Stimulated activated CD4-positive, alpha-beta T cell treated with anti-CD3 and anti-CD28 coated beads, Interleukin-1b, Interleukin-23, amount 100 ng/mL, for 48 hours (primary cell): ENCODE measurements at places on chromosomes 1 and 21.

DNA sequence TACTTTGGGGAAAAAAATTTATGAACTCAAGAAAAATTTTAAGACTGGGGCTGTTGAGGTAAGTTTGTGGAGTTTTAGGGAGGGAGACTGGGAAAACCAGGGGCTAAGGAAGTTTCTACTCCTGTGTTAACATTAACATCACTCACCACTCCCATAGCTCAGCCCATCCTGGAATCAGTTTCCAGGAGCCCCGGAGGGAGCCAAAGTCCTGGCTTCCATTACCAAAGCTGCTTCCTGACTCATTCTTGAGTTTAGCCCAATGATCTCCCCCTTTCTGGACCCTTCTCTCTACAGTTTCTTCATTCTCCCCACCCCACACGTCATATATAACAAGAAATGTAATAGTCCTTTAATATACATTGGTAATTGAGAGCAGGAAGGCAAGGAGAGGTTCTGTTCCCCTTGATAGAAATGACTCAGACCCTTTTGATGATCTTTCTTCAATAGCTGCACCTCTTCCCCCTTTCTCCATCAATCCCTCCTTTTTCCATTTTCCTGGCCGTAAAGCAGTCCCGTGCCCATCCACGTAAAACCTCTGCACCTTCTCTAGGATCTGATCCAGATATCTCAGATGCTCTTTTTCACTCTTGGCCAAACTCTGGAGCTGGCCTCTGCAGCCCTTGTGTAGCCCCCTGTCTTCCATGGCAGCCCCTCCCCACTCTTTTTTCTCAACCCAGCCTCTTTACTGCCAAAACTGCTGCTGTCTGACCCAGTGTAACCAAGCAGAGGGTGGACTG lies 4.6 kb upstream of the PIAS3 start:
- DNase-seq = no peak

DNA sequence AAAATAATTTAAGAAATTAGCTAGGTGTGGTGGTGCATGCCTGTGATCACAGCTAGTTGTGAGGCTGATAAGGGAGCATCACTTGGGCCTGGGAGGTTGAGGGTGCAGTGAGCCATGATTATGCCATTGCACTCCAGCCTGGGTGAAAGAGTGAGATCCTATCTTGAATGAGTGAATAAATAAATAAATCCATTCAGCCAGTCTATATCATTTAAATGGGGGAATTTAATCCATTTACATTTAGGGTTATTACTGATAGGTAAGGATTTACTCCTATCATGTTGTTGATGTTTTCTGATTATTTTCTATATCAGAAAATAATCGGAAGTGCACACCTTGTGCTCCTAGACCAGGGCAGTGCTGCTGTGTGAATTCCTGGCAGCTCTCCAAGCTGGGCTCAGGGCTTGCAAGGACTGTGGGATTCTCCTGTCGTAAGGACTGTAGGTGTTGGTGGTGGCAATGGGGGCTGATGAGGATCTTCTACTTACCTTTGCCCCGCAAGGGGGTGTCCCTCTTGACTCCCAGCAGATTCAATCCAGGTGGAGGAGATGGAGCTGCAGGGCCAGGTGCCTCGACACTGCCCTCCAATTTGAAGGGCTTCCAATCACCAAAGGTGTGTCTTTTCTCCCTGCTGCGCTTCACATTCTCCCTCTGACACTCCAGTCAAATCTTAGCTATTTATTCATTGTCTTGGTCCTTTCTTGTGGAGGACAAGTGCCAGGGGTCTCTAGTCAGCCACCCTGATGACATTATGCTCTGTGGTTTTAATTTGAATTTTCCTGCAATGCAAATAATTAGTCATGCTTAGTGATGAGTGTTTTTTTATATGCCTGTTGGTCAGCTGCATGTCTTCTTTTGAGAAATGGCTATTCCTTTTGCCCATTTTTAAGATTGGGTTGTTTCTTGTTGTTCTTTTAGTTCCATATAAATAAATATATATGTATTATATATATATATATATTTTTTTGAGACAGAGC lies 14.1 kb upstream of the TRAPPC10 start:
- DNase-seq = no peak

DNA sequence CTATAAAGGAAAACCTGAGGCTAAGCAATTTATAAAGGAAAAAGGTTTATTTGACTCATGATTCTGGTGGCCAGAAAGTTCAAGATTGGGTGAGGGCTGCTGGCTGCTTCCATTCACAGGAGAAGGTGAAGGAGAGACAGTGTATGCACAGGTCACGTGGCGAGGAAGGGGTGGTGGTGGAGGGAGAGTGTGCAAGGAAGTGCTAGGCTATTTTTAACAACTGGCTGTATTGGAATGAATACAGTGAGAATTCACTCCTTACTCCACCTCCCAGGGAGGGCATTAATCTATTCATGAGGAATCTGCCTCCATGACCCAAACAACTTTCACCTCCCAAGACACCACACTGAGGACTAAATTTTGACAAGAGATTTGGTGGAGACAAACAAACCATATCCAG lies 51.0 kb downstream of the SYDE2 start:
- no peak for DNase-seq

GRCh38 chr1:2373551-2374251 lies 17.7 kb downstream of the MORN1 start:
- DNase-seq = no peak

DNA sequence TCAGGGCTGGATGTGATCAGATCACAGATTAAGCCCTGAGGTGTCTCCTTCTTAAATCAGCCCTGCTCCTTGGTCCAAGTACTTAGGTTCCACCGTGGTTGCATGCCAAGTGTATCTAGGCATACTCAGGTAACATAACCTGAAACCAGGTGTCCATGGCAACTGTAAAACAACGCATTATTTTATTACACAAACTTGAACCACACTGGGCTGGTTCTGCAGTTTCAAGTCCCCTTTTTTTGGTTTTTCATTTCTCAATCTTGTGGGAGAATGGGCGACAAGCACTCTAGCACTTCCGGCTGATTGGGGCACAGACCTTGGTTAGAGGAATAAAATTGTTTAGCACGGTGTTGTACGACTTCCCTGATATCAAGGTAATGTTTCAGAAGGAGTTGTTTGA lies 65.2 kb downstream of the GBP6 start:
- DNase-seq = no peak

GRCh38 chr1:229102741-229103391 lies 168.0 kb upstream of the RAB4A start:
- DNase-seq = no peak
